ENCODE measurements at places on chromosomes 2 and 18.

- DNase-seq = no peak
Measured at GRCh38 chr18:48562075-48562474, 23.2 kb downstream of the CTIF start.

GRCh38 chr2:220377482-220378155 lies 750.2 kb downstream of the SLC4A3 start:
- DNase-seq = no peak

DNA sequence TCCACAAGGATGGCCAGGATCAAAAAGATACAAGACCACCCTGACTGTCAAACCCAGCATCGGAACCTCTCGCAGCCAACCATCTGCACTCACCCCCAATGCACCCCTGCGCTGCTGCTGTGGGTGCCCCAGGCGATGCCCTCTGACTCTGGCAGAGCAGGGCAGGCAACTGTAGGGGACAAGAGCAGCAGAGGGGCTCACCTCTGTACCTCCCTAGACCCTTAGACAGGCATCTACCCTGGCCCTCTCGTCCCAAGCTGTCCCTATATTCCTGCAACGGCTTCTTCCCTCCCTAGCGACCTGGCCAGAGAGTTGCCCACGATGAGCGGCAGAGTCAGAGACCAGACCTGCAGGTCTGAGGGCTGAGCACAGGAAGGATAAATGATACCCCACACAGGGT lies 128.2 kb downstream of the HDAC4 start:
- no peak for DNase-seq

DNA sequence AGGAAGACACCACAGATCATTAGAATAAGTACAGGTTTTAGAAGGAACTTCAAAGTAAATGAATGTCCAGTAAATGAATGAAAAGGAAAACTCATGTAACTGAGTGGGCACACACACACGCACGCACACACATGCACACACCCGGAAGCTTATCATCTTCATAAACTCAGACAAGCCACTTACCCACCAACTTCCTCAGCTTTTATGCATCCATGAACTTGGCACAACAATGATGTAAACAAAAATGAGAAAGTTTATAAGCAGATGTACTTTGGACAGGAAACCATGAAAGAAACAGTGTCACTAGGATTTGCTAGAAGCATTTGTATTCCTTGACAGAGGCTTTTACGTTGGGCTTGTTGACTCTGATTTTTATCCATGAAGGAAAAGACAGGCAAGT lies 23.2 kb downstream of the RNF152 start:
- no peak for DNase-seq

- DNase-seq = no peak
Measured at GRCh38 chr18:46596119-46596518, 60.9 kb downstream of the LOXHD1 start.

GRCh38 chr2:69081001-69081580 lies 68.1 kb downstream of the ANTXR1 start:
- no peak for DNase-seq

GRCh38 chr2:15800495-15801329 lies 139.6 kb upstream of the MYCN start:
- DNase-seq = no peak

- no peak for DNase-seq
Measured at GRCh38 chr2:198315791-198316630, 511.6 kb downstream of the PLCL1 start.

- no peak for DNase-seq
Measured at GRCh38 chr2:74555610-74556103, 1.1 kb downstream of the DOK1 start.

- DNase-seq = no peak
Measured at GRCh38 chr2:240894836-240895558, 959 bp downstream of the MAB21L4 start.

GRCh38 chr2:158953926-158954763 lies 14.3 kb upstream of the TANC1 start:
- no peak for DNase-seq

DNA sequence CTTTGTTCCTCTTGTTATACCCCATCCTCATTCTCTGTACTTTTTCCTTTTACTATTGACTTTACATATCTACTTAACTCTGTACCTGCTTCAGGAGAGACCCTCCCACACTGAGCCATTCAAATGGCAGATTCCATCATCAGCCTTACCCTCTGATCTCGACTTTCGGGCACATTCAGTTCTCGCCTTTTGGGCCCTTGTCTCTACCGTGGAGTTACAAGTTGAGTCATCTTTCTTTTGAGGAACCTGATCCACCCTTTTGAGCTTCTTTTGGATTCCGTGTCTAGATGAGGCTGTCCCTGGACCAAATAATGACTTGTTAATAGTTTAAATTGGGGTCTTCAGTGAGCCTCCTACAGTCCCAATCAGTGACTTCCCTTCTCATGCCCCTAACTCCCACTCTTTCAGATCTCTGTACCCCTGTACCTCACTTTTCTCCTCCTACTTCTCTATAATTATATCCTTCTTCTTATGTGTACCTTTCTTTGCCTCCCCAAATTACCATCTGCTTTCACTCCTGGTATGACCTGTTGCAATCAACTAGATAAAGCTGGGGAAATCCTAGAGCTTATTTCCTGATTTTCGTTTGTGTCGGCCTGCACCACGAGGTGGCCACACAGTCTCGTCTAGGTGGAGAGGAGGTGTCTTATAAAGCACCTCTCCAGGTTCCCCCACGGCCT lies 17.2 kb downstream of the SP110 start:
- DNase-seq = no peak

DNA sequence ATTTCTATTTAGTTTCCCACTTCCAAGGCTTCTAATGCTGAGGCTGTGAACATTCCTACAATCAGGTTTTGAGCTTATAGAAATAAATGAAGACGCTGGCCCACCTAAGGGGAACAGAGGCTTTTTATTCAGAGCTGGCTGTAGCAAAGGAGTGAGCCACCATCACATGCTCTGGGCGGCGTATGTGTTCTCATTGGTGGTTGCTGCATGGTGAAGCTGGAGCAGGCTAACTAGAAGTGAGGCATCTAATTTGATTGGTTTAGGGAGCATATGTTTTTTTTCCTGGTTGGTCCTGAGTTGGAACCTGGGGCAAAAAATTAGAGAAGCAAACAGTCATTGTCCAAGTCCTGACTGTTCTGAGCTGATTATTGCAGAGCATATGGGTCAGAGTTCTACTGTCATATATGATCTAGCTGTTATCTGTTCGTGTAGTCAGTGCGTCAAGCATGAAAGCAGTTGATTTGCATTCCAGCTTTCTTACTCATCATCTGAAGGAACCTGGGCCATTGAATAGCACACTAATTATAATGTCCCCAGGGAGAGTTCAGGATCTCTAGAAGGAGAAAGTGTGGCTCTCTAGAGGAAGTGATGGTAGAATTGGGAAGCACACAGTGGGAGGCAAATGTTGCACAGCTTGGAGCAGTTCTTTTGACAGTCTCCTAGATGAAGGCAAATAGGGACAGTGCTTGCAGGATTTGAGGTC lies 279.6 kb downstream of the PARD3B start:
- no peak for DNase-seq

DNA sequence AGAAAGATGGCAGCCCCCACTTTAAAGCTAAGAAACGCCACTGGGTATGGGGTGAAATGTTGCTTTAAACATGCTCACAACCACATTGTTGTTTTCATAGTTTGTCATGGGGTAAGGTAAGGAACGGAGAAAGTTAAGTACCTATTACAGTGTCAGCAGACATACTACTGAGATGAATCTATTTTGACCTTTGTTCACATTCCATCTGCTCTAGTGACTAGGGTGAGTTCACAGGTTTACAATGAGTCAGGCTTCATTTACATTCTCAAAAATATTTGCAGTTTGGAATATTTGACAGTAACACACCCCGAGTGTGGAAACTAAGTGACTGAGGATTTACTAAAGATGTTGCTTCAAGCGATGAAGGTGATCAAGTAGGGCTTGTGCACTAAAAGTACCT lies 428.7 kb upstream of the ACVR2A start:
- no peak for DNase-seq

DNA sequence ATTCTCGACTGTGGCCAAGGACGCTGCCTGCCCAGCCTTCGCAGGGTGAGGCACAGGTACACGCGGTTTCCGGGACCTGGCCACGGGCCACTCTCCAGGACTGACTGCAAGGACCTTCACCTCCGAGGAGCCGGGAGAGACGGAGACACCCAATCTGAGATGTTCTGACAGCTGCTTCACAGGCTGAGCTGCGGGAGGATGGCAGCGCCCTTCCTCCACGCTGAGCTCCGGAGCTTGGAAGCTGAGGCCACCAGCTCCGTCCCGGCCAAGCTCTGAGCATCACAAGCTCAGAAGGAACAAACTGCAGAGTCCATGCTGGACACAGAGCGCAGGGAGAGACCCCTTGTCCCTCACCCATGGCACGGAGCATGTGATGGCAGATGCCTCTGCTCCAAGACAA lies 71.1 kb upstream of the CTDP1 start:
- DNase-seq = no peak

DNA sequence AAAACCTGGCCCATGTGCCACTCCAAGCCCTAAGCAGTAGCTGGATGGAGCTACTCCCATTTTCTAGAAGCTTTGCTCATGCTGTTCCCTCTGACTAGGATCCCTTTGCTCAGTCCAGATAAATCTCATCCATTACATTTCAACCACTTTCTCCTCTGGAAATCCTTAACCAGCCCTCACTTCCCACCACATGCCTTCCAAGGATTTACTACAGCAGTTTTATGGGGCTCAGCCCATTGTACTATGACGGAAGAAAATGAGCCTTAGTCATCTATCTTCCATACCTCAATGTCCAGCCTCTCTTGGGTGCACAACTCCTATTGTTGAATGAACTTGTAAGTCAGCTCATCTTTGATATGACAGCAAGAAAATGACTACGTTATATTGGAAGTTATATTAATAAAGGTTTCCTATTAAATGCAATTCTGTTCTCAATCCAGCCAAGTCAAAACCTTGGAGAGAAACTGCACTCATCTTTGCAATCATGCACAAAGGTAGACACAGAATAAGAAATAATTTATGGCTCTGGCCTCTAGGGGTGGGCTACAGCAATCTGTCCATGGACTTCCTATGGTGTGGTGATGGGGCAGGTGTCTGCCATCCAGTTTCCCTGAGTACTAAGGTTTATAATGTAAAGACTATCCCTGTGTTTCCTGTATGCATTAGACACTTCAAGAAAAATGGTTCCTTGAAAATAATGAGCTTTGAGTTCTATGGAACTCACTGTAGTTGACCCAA lies 3.4 kb downstream of the B4GALT6 start:
- DNase-seq = no peak

GRCh38 chr18:68791801-68792200 lies 6.1 kb upstream of the CCDC102B start:
- no peak for DNase-seq

GRCh38 chr18:66428795-66429194 lies 175.1 kb downstream of the CDH19 start:
- no peak for DNase-seq

DNA sequence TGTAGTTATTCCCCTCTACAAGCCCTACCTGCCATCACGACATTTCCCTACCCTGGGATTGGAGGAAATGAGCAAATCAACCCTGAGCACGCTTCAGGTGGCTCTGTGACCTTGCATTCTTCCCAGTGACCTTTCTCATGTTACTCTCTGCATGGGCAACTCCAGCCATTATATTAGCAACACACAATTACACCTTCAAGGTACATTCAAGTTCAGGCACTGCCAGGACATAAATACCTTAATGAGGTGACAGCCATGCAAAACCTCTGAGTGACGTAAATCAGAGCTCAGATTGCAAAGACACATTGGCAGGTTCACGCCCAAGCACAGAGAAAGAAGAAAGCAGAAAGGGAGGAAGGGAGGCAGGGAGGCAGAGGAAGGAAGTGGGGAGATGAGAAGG lies 68.7 kb upstream of the ALK start:
- DNase-seq = no peak

GRCh38 chr2:229635371-229635680 lies 79.0 kb downstream of the DNER start:
- no peak for DNase-seq

DNA sequence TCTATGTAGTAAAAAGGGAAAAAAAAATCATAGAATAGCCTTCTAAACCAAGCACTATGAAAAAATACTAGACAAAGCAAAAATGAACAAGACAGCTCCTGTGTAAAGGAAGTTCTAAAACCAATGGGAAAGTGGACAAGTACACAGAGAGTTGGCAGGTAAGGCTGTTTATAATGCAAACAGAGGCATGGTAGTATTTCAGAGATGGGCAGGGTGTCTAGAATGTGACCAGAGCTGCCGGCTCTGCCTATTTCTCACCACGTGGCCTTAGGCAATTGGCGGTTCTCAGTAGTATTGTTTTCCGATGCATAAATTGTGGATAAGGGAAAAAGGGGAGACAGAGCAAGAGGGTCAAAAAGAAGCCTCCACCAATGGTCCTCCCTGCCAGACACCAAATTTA lies 173.6 kb downstream of the ANKRD30B start:
- DNase-seq = no peak

- no peak for DNase-seq
Measured at GRCh38 chr2:144011098-144011497, 508.8 kb downstream of the ZEB2 start.

- no peak for DNase-seq
Measured at GRCh38 chr18:26227051-26227670, 916 bp downstream of the TAF4B start.

DNA sequence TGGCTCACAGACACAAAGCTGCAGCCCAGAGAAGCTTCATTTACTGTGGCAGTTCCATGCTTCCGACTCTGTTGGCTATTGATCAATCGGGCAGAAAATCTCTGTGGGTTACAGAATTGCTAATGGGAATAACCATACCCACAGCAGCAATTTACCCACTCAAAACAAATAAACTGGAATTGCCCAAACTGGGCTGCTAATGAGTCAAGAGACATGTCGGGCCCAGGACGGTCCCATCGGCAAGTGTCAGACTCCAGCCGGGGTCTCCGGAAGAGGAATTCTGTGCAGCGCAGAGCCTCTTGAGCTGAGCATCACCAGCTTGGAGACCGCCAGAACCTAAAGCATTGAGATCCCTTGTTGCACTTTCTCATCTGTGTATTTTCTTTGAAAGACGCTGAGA lies 67.8 kb downstream of the TMEM18 start:
- DNase-seq = no peak

GRCh38 chr2:73877071-73877802 lies 15.6 kb upstream of the ACTG2 start:
- no peak for DNase-seq

DNA sequence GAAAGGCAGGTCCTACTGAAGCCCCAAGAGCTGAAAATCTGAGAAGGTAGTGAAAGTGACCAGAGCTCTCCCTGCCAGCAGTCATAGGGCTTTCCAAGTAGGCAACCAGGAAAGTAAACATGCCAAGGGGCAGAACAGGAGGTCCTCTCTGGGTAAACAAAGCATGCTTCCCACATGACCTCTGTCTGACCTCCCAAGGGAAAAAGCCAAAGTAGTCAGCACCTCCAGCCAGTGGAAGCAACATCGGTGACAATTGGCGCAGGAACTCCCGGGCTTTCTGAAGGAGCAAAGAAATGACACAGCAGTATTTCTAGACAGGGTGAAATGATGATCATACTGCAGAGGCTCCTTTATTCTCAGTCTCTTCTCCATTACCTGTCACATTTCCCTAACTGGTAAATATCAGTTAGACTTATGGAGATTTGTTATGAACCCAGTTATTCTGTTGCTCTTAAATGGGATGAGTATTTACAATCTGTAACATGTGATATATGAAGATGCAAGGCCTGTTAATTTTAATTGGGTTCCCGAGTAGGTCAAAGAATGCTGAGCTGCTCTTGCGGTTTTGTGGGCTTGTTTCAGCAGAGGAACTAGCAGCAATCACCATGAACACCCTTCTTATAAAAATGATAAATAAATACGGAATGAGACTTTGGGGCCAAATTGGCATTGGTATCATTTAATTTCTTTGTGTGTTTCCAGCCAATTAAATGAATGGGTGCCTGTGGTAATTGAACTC lies 321.0 kb downstream of the RND3 start:
- no peak for DNase-seq

Data from SW 1271 (cell line).